ENCODE measurements at places on chromosomes 6 and 20.

DNA sequence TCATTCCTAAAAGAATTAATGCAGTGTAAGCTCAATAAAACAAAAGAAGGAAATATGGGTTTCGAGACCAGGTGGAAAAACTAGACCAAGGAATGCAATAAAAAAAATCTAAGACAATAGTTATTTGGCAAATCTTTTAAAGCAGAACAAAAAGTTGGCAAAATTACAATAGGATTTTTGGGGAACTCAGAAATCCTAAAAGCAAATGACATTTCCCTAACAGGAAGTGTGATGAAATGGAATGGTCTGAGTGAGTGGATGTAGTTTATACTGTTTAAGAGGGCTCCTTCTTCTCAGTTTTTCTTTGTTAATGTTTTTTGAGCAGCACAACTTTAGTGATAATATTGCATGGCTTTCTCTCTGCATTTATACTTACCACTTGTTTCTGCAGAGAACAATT, 190.0 kb downstream of the PLCB4 start:
- DNase-seq: no peak

- peak; percentile 20 for DNase-seq
These were observed 2.8 kb upstream of the LBP start for GRCh38 chr20:38343311-38344106.

GRCh38 chr6:52161689-52162438, 24.3 kb upstream of the IL17A start:
- no peak for DNase-seq

- peak; percentile 8 for DNase-seq
These were observed 7.4 kb downstream of the EEF1A1 start for GRCh38 chr6:73513496-73513854.

DNA sequence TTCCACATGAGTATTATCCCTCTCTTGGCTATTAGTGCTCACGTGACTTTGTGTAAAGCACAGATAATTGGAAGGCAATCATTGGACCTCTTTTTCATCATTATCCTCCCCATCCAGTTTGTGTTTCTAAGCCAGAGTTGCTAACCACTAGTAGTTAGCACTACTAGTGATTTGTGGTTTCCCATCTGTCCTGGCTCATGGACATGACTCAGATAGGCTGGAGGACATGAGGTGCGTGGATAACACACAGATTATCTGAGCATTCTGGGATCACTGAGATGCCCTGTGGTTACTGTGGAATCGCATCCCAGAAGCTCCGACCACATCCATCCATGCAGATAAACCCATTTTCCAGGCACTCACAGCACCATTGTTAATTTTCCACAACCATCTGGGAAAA, 123.8 kb upstream of the NAA20 start:
- peak; percentile 98 for DNase-seq

GRCh38 chr6:165659945-165660856, 2.8 kb downstream of the PDE10A start:
- no peak for DNase-seq

DNA sequence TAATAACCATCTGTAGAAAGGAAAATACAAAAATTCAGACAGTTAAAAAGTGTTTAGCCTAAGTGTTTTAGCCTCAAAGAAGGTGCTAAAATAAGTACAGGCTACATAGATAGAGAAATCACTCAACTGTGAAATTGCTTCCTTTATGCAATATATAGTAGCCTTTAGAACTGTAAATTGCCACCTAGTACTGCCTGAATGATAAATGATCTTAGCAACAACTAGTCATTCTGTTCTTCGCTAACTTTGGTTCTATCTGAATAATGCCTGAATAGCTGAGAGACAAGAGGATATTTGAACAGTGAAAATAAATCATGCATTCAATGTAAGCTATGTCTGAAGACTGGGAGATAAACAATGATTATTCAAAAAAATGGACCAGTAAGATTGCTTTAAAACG, 603.3 kb upstream of the PTCHD4 start:
- DNase-seq: no peak

DNA sequence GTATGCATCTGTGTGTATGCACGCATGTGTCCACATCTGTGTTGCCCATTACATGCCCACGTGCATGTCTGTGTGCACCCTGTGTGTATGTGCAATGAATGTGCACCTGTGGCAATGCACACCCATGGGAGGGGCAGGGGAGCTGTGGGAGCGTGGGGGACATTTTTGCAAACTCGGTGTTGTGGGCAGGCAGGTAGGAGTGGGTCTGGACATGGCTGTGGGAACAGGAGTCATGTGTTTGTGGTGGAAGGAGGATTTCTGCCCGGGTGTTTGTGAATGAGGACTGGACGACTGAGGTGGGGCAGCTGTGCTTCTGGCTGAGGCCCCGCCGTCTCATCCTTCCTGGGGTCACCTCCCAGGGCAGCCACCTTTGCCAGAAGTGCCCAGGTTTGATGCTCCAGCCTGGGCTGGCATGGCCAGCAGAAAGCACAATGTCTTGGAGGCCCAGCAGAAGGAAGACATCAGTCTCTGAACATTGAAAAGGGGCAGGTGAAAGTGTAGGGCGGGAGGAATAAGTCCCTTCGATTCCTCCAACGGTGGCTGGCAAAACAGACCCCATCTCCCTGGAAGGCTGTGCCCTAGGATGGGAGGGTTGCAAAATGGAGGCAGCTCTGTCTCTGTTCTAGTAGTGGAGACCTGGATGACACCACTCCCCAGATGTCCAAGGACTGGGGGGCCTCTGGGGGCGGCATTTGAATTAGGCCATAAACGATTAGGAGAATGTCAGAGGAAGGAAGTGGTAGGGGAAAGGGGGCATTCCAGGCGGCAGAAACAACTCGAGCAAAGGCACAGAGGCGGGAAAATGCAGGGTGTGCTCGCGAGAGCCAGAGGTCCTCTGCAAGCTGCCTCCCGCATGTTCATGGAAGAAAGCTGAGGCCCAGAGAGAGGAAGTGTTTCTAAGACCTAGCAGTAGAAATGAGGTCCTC, 19.1 kb upstream of the ARMC12 start:
- no peak for DNase-seq

DNA sequence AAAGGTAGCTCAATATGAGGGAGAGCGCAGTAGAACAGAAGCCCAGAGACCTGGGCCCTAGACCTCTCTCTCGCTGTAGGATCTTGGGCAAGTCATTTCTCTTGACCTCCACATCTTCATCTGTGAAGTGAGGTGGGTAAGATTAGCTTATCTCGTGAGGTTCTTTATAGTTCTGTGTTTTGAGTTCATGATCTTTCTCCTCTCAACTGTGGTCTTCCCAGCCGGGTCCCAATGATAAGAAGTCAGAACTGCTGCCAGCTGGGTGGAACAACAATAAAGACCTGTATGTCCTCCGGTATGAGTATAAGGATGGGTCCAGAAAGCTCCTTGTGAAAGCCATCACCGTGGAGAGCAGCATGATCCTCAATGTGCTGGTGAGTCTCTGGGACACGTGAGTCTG, 6.9 kb downstream of the PSMF1 start:
- DNase-seq: no peak

GRCh38 chr6:126300735-126301134, 39.2 kb upstream of the CENPW start:
- DNase-seq: peak; percentile 5

GRCh38 chr6:15817100-15817499, 154.3 kb upstream of the DTNBP1 start:
- DNase-seq: no peak

DNA sequence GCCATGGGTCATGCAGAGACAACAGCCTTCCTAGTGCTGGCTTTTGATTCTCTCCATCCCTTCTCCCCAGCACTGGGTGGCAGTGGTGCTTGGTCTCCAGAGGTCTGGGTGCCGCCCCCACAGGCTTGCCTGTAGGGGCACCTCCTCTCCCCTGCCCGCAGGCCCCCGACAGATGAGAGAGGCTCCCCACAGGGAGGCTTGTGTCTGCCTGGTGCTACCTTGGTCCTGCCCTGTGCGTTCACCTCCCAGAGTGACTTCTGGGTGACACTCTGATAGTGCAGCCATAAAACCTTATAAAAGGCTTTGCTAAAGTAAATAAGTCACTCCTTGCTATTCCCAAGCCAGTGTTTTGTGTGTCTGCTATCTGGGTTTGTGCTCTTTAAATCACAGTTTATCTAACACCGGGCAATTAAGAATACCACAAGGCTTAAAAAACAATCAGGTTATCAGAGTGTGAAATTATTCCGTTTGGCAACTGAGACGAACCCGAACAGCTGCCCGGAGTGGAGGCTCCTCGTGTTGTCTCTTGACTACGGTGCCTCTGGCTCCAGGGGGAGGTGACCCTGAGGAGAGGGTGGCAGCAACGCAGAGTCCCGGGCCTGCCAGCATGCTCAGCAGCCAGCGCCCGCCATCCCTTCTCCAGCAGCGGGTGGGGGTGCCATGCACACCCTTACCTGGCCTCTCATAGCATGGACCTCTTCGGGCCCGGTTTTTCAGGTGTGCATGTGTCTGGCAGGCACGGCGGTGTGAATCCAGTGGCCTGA, 5.4 kb upstream of the C20orf204 start:
- no peak for DNase-seq

DNA sequence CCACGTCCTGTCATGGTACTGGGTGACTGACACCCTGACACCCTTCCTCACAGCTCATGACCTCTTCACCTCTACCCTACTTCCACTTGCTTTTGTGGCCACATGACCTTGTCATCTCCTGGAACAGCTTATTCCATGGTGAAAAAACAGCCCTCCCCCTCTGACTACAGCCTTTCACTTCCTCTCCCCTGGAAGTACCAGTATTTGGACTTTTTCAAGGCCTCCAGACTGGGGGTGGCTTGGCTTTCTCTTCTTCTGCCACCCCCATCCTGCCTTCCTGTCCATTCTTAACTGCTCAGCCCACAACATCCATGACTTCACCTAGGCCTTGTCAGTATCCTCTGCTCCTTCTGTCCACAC, 168.4 kb downstream of the CARMIL1 start:
- no peak for DNase-seq

- DNase-seq: peak; percentile 72
These were observed 45.1 kb upstream of the EEF1A1 start for GRCh38 chr6:73565767-73566485.

GRCh38 chr6:6721606-6722005, 133.1 kb downstream of the LY86 start:
- no peak for DNase-seq

DNA sequence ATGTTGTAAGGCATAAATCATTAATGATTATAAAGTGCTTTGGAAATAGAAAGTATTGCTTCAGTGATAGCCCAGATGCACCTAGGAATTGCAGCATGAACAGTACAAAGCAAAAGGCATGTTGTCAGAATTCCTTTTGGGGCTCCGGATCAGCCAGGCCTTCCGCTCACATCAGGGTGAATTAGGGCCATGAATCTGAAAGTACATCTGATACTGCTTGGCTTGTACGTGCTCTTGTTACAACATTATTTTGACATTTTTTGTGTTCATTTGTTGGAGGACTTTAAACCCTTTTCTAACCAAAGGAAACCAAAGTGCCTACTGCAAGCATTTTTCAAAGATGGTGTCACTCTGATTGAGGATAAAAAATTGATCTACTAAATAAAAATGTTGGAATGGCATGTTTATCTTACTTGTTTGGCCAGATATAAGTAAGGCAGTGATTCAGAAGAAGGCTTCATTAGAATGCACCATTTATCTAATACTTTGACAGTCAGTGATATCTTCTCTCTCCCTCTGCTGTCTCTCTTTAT, 1005.6 kb upstream of the FLRT3 start:
- no peak for DNase-seq
